ENCODE measurements at places on chromosomes 6 and 20. TPM values are rescaled to one million over a fixed set of nuclear protein-coding genes. Genes with fewer than 3 reads are reported as not detected.

The POU5F1 gene
- not detected for total RNA-seq

- DNase-seq = no peak
These were observed 105.1 kb downstream of the MMS22L start for GRCh38 chr6:97177905-97178304.

The RNF217 gene
- total RNA-seq = 12.2 TPM

DNA sequence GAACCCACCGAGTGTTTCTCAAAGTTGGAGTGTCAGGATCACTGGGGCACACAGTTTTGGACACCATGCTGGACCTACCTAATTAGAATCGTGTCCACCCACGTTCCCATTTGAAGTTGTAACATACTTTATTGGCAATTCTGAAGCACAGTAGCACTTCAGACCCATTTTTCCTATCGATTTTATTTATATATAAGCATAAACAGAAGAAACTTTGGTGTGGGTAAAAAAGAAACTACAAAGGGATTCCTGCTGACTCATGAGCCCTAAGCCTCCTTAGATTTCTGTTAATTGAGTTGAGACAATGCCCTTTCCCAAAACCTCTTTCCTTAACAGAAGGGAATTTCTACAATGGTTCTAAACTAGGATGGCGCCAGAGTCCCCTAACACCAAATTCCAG is 398.0 kb downstream of the CDKAL1 start:
- no peak for DNase-seq

The C6orf58 gene
- not detected for total RNA-seq

- no peak for DNase-seq
These were observed 79.3 kb downstream of the VGLL2 start for GRCh38 chr6:117344444-117345291.

GRCh38 chr6:150881911-150882481 is 16.5 kb downstream of the MTHFD1L start:
- DNase-seq = peak; percentile 34

The BIRC7 gene
- total RNA-seq = not detected

GRCh38 chr6:134123666-134124208 is 71.3 kb upstream of the SLC2A12 start:
- DNase-seq = peak; percentile 77

- DNase-seq = no peak
These were observed 214.3 kb upstream of the MYLIP start for GRCh38 chr6:15914553-15914952.

The IP6K3 gene
- not detected for total RNA-seq

GRCh38 chr6:55708711-55709110 is 129.7 kb upstream of the HMGCLL1 start:
- no peak for DNase-seq

GRCh38 chr6:90251295-90251992 is 45.2 kb downstream of the BACH2 start:
- no peak for DNase-seq

GRCh38 chr20:62772990-62773844 is 23.1 kb upstream of the MRGBP start:
- DNase-seq = no peak

The LGSN gene
- total RNA-seq = 17.1 TPM

DNA sequence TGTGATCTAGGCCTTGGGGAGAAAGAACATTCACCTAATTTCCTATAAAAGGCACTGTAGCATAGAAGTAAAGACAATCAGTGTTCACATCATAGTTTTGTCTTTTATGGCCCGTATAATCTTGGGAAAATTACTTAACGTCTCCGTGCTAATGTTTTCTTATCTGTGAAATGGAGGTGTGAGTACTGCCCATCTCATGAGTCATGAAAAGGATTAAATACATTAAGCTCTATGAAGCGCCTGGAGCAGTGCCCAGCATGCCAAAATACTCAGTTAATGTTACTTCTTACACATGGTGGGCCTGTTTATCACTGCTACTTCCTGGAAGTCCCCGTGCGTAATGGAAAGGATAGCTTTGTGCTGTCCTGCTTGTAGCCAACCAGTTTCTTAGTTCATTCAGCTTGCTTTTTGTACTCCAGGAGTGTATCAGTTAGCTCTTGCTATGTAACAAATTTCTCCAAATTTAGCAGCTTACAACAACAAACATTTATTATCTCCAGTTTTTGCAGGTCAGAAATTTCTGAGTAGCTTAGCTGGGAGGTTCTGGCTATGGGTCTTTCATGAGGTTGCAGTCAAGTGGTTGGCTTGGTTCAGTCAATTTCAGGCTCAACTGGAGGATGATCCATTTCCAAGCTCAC is 103.6 kb upstream of the BMP2 start:
- DNase-seq = peak; percentile 83

DNA sequence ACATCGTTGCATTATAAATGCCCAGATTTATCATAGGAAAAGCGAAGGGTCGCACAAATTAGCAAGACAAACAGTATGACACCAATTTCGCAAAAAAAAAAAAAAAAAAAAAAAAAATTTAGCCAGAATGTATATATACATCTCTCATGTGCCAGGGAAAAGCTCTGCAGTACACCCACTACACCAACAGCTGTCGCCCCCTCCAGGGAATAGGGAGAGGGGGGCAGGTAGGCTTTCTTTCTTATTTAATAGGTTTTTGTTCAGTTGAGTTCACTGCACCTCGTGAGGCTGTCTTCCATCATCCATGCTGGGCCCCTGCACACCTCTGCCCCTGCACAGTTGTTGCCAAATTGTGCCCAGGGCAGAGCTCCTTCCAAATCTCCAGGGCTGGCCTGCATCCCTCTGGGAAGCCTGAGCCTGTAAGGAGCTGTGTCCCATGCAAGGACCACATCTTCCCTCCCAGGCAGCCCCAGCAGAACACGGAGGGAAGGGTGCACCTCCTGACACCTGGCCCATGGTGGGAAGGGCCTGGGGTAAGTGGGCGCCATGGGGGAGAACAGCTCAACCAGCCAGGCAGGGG is 85.4 kb downstream of the NINL start:
- no peak for DNase-seq

GRCh38 chr20:57200882-57201695 is 65.4 kb downstream of the BMP7 start:
- no peak for DNase-seq

The RRAGD gene
- total RNA-seq = 3.0 TPM

Measured in NCI-H460 (cell line).